Endodermal cell (in vitro differentiated cells): ENCODE measurements at places on chromosomes 5 and 9.

DNA sequence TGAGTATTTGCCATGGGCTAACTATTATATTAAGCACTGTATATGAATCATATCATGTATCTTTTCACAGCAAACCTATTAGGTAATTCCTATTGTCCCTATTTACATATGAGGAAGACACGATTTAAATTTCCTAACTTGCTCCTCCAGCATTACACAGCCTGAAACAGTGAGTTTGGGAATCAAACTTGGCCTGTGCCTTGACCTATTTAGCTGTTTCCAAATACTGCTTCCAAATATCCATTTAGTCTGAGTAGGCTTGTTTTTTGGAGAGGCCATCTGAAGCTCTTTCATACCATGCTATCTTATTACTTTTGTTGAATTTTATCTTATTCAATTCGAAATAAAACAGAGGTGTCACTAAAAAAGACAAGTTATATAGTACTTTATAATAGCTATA lies 447.3 kb upstream of the MPDZ start:
- DNase-seq = no peak

- no peak for DNase-seq
These were observed 217.5 kb downstream of the RAB3C start for GRCh38 chr5:58800356-58800755.

GRCh38 chr5:147203213-147203612 lies 31.6 kb upstream of the STK32A start:
- no peak for DNase-seq

DNA sequence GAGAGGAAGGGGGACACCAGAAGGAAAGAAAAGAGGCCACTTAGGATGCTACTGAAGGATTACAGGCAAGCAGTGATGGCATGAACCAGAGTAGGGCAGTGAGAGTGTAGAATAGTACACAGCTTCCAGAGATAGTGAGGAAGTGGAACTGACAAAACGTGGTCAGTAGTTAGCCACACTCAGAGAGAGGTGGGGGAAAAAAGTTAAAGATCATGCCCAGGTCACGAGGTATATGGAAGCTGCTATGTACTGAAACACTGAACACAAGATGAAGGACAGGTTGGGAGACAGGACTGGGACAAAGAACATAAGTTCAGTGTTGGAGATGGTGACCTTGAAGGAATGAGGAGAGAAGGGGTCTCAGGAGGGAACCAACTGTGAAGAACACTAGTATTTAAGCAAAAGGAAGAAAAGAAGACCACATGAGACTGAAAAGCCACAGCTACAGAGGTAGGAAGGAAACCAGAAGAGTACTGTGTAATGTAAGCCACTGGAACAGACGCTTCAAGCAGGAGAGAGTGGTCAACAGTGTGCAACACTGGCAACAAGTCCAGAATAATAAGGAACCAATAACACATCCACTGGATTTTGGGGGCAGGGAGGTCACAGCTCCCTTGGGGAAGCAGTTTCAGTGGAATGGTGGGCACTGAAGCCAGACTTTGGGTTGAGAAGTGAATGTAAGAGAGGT lies 45.5 kb downstream of the ELL2 start:
- no peak for DNase-seq

- no peak for DNase-seq
These were observed 226.1 kb downstream of the CDH12 start for GRCh38 chr5:22627029-22627428.

DNA sequence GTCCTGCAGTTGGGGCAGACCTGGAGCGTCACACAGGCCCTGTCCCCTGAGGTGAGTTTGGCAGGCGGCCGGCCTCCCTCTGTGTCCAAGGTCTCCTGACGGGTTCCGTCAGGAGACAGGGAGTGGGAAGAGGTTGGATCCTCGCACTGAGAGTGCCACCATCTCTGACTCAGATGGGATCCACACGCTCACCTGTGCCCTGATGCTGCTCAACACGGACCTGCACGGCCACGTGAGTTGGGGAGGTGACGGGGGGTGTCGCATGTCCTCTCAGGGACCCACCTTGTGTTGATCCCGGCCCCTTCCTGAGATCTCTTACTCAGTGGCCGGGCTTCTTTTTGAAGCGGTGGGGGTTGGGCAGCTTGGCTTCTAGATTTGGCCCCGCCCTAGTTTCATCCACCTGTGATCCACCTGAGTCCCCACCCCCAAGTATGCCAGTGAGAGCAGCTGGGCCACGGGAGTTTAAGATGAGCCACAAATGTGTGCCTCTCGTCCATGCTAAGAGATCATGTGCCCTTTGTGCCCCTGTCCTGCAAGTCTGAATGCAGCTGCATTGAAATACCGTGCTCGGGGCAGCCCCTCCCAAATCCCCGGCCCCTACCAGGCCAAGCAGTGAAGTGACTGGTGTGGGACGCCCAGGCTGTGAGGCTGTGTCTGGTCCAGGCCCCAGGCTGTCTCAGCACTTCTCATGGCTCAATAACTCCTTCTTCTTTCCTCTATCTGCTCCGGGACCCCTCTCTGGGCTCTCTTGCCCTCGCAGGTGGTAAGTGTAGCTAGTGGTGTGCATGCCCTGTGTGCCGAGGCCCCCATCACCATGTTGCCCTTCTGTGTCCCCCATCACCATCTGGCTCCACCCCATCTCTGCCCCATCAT lies 27.2 kb downstream of the PSD2 start:
- DNase-seq = no peak

GRCh38 chr5:156528673-156529072 lies 201.7 kb downstream of the SGCD start:
- no peak for DNase-seq

- DNase-seq = no peak
These were observed 536 bp upstream of the PPIC start for GRCh38 chr5:123037104-123037418.

DNA sequence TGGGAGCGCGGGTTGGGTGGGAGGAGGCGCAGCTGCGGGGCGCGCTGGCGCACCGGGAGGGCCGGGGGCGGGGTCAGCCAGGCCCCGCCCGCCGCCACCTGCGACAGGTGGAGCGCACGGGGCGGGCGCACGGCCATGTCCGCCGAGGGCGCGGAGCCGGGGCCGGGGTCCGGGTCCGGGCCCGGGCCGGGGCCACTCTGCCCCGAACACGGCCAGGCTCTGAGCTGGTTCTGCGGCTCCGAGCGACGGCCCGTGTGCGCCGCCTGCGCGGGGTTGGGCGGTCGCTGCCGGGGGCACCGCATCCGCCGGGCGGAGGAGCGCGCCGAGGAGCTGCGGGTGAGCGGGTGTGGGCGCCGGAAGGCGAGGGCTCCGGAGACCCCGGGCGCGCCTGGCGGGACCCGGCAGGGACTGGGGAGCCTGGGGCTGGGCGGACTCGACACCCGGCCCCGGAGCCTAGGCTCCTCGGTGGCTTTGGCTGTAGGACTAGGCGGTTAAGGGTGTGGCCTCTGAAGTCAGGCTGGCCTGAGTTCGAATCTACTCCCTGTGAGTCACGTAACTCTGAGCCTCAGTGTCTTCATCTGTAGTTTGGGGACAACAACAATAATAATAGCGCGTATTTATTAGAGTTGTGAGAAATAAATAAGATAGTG lies at the start of gene BSPRY:
Gene BSPRY (plus strand): TSS at position 97 of the 650 bp plus-strand sequence. CDS start 39 bp downstream, at position 136.
- peak; percentile 78 for DNase-seq

GRCh38 chr9:6194934-6195333 lies 20.7 kb upstream of the IL33 start:
- peak; percentile 67 for DNase-seq

- no peak for DNase-seq
These were observed 221.4 kb downstream of the DRD1 start for GRCh38 chr5:175222621-175223020.

DNA sequence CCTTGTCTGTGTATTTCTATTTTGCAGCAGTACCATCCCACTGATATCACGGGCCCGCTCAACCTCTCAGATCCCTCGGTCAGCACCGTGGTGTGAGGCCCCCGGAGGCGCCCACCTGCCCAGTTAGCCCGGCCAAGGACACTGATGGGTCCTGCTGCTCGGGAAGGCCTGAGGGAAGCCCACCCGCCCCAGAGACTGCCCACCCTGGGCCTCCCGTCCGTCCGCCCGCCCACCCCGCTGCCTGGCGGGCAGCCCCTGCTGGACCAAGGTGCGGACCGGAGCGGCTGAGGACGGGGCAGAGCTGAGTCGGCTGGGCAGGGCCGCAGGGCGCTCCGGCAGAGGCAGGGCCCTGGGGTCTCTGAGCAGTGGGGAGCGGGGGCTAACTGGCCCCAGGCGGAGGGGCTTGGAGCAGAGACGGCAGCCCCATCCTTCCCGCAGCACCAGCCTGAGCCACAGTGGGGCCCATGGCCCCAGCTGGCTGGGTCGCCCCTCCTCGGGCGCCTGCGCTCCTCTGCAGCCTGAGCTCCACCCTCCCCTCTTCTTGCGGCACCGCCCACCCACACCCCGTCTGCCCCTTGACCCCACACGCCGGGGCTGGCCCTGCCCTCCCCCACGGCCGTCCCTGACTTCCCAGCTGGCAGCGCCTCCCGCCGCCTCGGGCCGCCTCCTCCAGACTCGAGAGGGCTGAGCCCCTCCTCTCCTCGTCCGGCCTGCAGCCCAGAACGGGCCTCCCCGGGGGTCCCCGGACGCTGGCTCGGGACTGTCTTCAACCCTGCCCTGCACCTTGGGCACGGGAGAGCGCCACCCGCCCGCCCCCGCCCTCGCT lies 1.9 kb downstream of the LRRC26 start:
- peak; percentile 81 for DNase-seq
